ENCODE measurements at places on chromosomes 3 and 15. TPM values are rescaled to one million over a fixed set of nuclear protein-coding genes. Genes with fewer than 3 reads are reported as not detected.

The MAGI1 gene
- total RNA-seq = 26.4 TPM

The GOLGA6L7 gene
- total RNA-seq = not detected

The MYD88 gene
- total RNA-seq = 9.3 TPM

The CACNA2D2 gene
- total RNA-seq = not detected

The IGF2BP2 gene
- total RNA-seq = 126 TPM

The TERC gene
- total RNA-seq = 57.0 TPM

The CLEC3B gene
- 1.9 TPM for total RNA-seq

The POPDC2 gene
- under 0.01 TPM for total RNA-seq

The SYNM gene
- 5.0 TPM for total RNA-seq

GRCh38 chr15:78507831-78508160 lies 419 bp downstream of the HYKK start:
- no peaks in the 10 kb centered on the region for H3K36me3 ChIP-seq
- H3K4me1 ChIP-seq = no peaks in the 10 kb centered on the region
- no peak overlapping the region for H3K27ac ChIP-seq
- no peak for DNase-seq
- H3K27me3 ChIP-seq = no peaks in the 10 kb centered on the region
- peak overlapping the region; percentile 67 for H3K4me3 ChIP-seq

DNA sequence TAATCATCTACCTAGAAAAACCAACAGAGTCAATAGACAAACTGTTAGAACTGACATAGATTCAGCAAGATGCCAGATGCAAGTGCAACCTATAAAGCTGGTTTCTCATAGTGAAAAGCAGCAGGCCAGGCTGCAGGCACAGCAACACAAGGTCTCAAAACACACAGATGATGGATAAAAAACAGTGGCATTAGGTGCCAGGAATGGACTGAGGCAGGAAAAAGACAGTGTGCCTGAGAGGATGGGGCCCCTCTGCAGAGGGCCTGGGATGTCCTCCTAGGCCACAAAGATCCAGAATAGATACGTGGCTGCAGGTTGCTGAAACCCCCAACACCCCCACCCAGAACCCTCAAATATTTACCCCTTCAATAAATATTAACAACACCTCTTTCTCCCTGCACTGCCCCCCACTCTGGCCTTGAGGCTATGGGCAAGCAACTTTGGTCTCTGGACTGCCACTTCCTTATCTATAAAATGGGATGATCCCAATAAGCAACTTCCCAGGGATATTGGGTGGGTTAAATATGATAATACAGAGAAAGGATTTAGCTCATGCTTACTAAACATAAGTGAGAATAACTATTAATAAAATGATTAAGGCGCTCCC lies 35.2 kb upstream of the FGD5 start:
- no peaks in the 10 kb centered on the region for H3K4me1 ChIP-seq
- H3K4me3 ChIP-seq = no peak overlapping the region
- H3K27ac ChIP-seq = no peak overlapping the region
- peaks cover 8% of the 10 kb centered on the region for H3K27me3 ChIP-seq

GRCh38 chr3:71149959-71150954 lies 433.3 kb downstream of the FOXP1 start:
- no peaks in the 10 kb centered on the region for H3K27me3 ChIP-seq
- no peak overlapping the region for H3K4me3 ChIP-seq
- H3K4me1 ChIP-seq = no peaks in the 10 kb centered on the region
- peak; percentile 27 for DNase-seq
- H3K36me3 ChIP-seq = no peaks in the 10 kb centered on the region
- H3K27ac ChIP-seq = no peak overlapping the region

DNA sequence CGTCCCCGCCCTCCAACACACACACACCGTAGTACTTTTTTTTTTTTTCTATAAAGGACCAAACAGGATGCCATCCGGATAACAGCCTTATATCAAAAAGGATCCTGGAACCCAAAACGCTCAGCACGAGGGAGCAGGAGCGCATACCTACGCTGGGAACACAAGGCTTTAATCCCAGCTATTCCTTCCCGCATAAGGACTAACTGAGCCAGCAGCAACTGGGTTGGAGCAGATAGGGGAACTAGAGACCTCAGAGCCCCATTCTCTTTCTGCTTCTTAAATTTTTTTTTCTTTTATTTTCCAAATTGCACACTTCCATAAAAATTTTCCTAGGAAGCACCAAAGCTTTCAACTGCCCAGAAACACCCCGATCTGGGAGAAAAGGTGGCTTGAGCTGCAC lies 1.3 kb downstream of the TRANK1 start:
- DNase-seq = no peak
- H3K4me3 ChIP-seq = peak overlapping the region; percentile 41
- H3K36me3 ChIP-seq = no peaks in the 10 kb centered on the region
- peaks cover 8% of the 10 kb centered on the region for H3K4me1 ChIP-seq
- H3K27me3 ChIP-seq = no peaks in the 10 kb centered on the region

DNA sequence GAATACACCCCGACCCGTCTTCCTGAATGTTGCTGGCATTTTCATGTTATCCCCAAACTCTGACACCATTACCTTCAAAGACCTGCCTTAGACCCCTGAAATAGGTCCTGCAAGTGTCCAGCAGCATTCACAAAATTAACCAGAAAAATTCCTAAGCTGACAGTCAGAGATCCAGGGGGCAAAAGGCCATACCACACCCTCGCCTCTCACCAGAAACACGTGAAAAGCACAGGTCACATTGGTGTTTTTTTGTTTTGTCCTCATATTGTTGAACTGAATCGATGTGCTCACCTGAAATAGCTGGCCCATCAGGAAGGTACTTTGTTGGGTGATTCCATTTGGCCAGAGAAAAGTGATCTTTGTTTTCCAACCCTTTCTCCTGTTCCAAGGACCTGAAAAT lies 113.1 kb upstream of the HES1 start:
- no peaks in the 10 kb centered on the region for H3K4me1 ChIP-seq
- no peak overlapping the region for H3K27ac ChIP-seq
- no peak for DNase-seq
- H3K36me3 ChIP-seq = no peaks in the 10 kb centered on the region
- H3K4me3 ChIP-seq = no peak overlapping the region
- H3K27me3 ChIP-seq = peaks cover 38% of the 10 kb centered on the region

- H3K4me3 ChIP-seq = no peak overlapping the region
- H3K4me1 ChIP-seq = no peaks in the 10 kb centered on the region
- no peak overlapping the region for H3K27ac ChIP-seq
- H3K36me3 ChIP-seq = no peaks in the 10 kb centered on the region
- DNase-seq = no peak
- no peaks in the 10 kb centered on the region for H3K27me3 ChIP-seq
Observed at GRCh38 chr3:116886202-116886893, 176.8 kb downstream of the TUSC7 start.

DNA sequence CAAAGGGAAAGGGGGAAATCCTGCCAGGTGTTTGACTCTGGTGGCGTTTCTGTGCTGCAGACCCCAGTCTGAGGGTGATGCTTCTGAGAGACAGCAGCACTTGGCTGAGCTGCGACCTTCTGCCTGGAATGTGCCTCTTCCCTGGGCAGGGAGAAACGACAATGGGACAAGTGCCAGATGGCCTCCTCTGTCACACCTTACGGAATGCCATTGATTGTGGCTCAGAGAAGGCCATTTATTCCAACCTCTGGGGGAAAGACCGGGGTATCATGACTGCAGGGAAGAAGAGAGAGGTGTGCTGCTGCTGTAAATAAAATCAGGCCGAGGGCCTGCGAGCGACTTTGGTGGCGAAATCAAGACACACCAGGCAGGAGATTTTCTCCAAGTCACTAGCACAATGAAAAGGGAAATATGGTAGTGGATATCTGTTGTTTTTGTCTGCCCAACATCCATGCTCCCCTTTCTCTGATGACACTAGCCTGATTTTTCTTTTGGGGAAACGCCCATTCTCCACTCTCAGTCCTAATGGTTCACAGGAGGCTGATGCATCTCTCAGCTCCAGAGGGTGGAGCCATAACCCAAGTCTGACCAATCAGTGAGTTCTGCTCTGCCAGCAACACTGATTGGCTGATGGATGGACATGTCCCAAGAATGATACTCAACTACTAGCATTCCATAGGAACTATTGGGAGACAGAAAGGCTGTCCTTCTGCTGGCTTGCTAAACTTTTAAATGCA lies 336.1 kb downstream of the FOXP1 start:
- no peak overlapping the region for H3K4me3 ChIP-seq
- H3K36me3 ChIP-seq = no peaks in the 10 kb centered on the region
- peak; percentile 67 for DNase-seq
- no peaks in the 10 kb centered on the region for H3K27me3 ChIP-seq
- peaks cover 23% of the 10 kb centered on the region for H3K4me1 ChIP-seq

- no peak overlapping the region for H3K27ac ChIP-seq
- H3K27me3 ChIP-seq = no peaks in the 10 kb centered on the region
- peaks cover 47% of the 10 kb centered on the region for H3K36me3 ChIP-seq
- H3K4me1 ChIP-seq = no peaks in the 10 kb centered on the region
- no peak overlapping the region for H3K4me3 ChIP-seq
Observed at GRCh38 chr3:52228751-52229291, 3.4 kb upstream of the TLR9 start.

DNA sequence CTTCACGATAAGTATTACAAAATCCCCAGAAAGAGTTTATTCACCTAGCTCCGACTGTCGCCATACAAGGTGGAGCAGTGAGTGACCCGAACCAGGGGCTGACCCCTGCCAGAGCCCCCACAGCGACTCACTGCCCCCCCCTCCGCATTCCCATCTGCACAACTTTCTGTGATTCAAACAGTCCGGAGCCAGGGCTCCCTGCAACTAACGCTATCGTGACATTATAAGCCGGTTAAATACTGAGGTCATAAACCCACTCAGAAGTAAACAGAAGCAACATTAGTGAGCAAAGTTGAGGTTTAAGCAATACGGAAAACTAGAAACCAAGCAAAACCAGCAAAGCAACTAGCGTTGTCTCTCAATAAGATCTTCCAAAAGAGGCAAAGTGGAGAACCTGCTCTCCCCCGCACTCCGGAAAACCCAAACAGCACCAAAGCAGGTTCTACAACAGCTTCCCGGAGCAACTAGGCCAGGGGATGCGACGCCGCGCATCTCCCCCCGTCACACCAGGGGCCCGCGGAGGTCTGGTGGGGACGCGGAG lies 642 bp downstream of the SCAP start:
- H3K36me3 ChIP-seq = no peaks in the 10 kb centered on the region
- DNase-seq = peak; percentile 32
- peak overlapping the region; percentile 85 for H3K4me3 ChIP-seq

DNA sequence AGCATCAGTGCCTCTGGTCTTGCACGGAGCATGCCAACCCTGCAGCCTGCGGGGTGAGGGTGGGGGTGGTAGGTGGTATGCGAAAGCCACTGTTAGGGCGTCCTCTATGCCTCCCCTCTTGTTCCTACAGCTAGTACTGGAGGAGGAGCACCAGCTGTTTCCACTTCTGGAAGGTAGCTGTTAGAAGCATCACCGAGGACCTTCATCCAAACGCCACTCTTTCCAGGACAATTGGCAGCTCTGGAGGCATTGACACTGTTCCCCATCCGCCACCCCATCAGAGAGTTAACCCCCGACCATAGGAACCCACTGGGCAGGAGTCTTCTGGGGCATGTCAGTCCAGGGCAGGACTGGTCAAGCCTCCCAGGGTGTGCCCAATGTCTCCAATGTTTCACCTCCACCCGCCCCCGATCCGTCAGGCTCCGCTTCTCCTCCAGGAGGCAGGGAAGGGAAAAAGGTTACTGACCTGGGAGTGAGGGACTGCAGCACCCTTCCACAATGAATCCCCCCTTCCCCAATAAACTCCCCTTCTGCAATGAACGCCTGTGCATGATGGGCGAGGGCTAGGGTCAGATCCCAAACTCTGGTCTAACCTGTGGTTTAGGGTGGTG lies 487 bp downstream of the DUOX2 start:
- no peak overlapping the region for H3K4me3 ChIP-seq
- H3K36me3 ChIP-seq = no peaks in the 10 kb centered on the region
- DNase-seq = no peak
- H3K27me3 ChIP-seq = peaks cover 82% of the 10 kb centered on the region
- no peak overlapping the region for H3K27ac ChIP-seq
- H3K4me1 ChIP-seq = no peaks in the 10 kb centered on the region

DNA sequence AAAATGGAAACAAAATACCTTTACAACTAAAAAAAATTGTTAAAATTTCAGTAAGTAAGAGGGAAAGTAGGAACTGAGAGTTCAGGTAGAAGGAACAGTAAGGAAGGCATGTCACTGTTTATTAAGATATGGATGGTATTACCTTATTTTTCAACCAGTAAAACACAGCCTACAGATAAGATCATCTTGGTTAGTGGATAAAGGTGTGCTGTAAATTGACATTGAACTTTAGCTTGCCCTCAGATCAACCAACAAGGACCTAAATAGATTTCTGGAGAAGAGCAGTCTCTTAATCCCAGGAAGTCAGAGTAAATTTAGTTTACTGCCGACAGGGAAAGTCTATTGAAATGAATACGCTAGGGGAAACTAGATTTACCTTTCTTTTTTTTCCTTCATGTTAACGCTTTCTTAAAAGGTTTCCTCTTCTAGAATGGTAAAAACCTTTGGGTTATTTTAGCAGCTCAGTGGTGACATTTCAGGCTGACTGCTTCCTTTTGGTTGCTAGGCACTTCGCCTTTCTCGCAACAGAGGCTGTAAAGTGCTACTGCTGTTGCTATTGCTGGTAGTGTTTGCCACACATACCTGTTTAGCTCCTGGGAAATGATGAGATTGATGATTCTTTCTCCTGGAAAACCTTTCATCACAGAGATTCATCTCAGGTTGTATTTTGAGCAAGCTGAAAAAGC lies 12.9 kb downstream of the DZIP3 start:
- no peaks in the 10 kb centered on the region for H3K36me3 ChIP-seq
- H3K27ac ChIP-seq = no peak overlapping the region
- H3K4me3 ChIP-seq = no peak overlapping the region
- no peaks in the 10 kb centered on the region for H3K27me3 ChIP-seq
- no peak for DNase-seq
- H3K4me1 ChIP-seq = no peaks in the 10 kb centered on the region

DNA sequence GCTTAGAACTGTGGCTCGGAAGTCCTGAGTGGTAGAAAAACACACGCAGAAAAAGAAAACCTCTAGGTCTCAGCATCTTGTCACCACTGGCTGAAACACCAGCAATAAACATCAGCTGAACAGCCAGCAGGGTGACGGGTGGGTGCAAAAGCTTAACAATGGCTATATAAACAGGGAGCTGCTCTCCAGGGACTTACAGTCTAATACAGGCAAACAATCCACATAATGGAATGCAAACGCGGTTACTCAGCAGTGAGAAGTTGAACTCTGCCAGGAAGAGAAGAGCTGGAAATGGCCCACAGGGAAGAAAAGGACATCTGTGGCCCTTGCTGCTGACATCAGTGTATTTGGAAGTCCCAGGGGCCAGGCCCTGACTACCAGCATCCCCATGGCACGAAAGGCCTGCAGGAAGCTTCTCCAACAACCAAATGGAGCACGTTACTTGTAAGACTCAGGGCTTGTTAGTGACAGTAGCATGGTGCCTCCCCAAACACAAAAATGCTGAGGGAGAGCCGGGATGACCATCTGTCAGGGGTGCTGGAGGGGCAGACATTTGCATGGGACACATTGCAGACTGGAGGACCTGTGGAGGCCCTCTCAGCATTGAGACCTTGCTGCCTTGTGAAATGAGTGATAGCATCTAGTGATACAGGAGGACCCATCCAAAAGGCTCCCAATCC lies 3.0 kb downstream of the HEG1 start:
- peak overlapping the region; percentile 33 for H3K4me3 ChIP-seq
- peak; percentile 92 for DNase-seq
- no peaks in the 10 kb centered on the region for H3K27me3 ChIP-seq
- peaks cover 27% of the 10 kb centered on the region for H3K36me3 ChIP-seq
- H3K4me1 ChIP-seq = peaks cover 30% of the 10 kb centered on the region
- H3K27ac ChIP-seq = peak overlapping the region; percentile 94

GRCh38 chr3:38549082-38549481 lies 52.9 kb downstream of the EXOG start:
- peaks cover 2% of the 10 kb centered on the region for H3K27me3 ChIP-seq
- no peaks in the 10 kb centered on the region for H3K4me1 ChIP-seq
